Body of pancreas (tissue), 4 donors: ENCODE measurements at places on chromosomes 11 and 22.

DNA sequence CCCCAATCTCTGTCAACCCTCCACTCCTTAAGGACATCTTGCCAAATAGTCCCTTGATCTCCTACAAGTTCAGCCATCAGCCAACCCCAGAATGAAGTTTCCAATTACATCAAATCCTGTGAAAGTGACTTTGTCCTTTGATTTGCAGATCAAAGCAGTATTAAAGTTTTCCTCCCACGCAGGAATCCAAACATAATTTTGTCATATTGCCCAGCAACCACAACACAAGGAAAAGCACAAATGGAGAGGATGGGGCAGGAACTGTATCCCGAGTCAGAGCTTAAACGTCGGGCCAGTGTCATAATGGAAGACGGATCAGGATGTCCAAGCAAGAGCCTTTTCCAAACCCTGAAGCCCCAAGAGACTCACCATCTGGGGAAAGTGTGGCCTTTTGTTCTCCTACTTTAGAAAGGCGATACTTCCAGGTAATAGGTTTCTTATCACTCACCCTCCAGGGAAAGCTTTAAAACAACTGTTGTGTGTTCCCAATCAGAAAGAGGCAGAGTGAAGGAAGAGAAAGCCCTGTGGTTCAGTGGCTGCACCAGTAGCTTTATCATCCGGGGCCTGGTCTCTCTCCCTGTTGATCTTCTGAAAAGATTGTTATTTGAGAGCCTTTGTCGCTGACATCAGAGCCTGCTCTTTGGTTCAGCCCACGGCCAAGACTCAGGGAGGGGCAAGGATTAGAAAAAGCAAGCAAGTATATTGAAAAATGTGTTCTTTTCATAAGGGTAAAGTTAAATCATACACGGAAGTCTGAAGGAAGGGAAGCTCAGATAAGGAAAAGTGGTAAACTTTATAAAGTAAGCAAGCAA lies 41.7 kb downstream of the EXPH5 start:
- no peak for DNase-seq

DNA sequence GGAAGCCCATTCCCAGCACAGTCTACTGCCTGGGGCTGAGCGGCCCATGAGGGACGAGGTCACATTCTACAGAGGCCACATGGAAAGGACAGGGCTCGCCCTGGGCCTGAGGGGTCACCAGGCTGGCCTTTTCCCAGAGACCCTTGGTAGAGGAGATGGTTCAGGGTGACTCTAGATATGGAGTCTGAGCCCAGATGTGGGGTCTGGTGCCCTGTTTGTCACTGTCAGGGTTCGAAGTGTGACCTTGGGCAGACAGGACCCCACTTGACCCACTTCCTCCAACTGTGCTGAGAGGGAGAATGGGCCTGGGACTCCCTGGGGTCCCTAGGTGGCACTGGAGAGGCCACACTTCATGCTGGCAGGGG lies 81.0 kb downstream of the MYEOV start:
- DNase-seq, result no peak

GRCh38 chr11:128882451-128882850 lies 8.7 kb upstream of the KCNJ5 start:
- peak; percentile 73 for DNase-seq

- peak; percentile 25 for DNase-seq
These were observed 998 bp downstream of the BAIAP2L2 start for GRCh38 chr22:38109371-38110001.

- no peak for DNase-seq
These were observed 7.4 kb upstream of the SOX6 start for GRCh38 chr11:16363706-16364105.

DNA sequence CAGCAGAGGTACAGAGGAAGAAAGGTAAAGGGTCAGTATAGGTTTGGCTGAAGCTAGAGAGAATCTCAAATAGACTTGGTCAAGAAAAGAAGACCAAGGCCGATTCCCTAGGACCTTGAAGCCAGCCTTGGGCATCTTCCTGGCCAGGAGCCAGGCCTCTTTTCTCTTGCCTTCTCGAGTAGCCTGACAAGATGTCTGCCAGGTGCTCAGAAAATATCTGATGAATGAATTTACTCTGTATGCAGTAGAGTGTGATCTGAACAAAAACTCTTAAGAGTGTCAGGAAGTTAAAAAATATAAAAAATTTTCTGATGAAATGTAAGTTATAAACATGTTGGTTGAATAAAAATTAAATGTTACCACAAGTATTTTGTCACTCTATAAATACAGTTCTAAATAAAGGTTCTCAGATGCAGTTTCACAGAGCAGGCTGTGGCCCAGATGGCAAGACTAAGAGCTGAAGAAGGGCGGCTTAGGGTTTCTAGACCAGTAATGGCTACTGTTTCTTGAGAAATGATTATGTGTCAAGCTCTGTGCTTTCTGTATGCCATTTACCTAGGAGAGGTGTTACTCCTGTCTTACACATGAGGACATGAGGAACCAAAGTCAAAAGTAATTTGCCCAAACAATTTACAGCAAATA lies 98.1 kb downstream of the ATXN10 start:
- DNase-seq, result no peak

- peak; percentile 84 for DNase-seq
These were observed 32.1 kb upstream of the DGKZ start for GRCh38 chr11:46315033-46315738.

- DNase-seq, result no peak
These were observed 12.3 kb downstream of the AMOTL1 start for GRCh38 chr11:94780432-94780831.

GRCh38 chr11:62370743-62371440 lies 33.6 kb downstream of the ASRGL1 start:
- peak; percentile 25 for DNase-seq

DNA sequence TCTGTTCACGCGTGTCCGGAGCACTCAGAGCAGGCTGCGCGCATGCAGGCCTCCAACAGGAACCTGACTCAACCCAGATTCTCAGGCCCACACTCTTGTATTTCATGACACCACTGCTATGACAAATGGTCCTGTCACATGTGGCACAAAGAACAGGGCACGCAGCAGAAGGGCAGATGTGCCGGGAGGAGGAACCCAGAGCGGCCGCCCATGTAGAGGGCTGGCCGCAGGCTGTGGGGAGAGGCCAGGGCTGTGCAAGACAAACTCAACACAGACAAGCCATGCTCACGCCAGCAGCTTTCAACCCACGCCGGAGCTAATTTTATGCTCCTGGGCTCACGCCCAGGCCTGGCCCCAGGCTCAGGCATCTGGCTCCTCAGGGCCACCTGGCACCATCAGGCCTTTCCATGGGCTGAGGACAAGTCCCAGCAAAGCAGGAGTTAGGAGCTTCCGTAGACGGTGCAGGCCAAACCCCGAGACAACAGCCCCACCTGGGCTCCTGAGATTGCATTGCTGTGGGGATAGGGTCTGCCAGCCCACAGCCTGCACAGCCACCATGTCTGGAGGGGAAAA lies 40.0 kb downstream of the DUSP8 start:
- no peak for DNase-seq

- no peak for DNase-seq
These were observed 92.9 kb downstream of the DHCR7 start for GRCh38 chr11:71355281-71355680.

DNA sequence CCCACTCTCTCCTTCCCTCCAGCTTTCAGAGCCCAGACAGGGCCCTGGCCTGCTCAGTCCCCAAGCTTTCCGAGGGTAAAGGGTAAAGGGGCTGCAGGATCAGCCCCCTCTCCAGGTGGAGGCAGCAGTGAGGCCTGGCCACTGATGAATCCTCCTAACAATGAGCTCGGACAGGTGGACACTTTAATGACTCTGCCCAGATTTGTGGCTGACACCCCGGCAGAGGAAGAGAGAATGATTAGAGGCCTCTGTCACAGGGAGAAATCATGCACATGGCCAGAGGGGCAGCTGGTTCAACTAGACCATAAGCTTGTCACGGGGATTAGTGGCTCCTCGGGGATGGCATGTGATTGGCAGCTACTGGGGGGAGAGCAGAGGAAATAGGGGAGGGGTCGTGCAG lies 587.5 kb upstream of the B3GAT1 start:
- DNase-seq, result no peak

- no peak for DNase-seq
These were observed 37.0 kb downstream of the GAB2 start for GRCh38 chr11:78380615-78381051.

GRCh38 chr11:101511065-101511464 lies 72.7 kb downstream of the TRPC6 start:
- no peak for DNase-seq

- no peak for DNase-seq
These were observed 102.1 kb upstream of the FAT3 start for GRCh38 chr11:92122561-92122960.

DNA sequence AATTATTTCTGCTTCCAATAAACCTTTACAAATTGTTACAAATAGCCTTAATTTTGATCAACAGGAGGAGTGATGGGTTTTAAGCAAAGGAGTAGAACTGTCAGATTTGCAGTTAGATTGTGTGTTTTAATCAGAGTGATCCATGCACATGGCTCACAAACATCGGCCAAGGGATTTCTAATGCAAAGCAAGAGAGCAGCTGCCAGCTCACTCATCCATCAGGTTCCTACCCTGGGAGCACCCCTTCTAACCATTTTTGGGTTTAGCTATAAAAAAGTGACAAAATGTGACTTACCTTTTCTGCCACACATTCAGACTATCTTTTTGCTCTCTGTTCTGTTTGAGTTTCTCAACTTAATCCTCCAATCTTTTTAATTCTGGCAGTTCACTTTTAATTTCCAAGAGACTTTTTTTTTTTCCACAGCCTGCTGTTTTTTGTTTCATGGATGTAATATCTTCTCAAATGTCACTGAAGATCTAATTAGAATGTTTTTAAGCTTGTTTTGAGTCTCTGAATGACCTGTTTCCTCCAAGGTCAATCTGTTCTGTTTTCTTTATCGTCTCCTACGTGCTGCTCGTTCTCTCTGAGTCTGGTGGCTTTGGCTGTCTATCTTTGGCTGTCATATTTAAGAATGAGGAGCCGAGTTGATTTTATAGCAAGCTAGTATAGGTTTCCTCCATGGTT lies 6.0 kb downstream of the IZUMO1R start:
- no peak for DNase-seq

DNA sequence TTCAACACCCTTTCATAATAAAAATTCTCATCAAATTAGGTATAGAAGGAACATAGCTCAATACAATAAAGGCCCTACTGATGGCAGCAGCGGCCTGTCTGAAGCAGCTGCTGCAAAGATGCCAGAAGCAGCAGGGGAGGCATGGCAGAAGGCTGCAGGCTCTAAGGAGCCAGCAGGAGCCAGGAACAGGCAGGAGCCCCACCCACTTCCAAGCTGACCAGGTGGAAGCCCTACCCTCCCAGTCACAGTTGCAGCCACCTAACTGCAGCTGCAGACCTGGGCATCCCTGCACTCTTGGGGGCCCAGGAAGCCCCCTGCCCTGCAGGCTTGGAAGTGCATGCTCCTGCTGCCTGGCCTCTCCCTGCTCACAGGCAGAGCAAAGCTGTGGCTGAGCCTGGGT lies 18.2 kb upstream of the OR6A2 start:
- no peak for DNase-seq

GRCh38 chr22:26450453-26451185 lies 21.6 kb downstream of the ASPHD2 start:
- no peak for DNase-seq

DNA sequence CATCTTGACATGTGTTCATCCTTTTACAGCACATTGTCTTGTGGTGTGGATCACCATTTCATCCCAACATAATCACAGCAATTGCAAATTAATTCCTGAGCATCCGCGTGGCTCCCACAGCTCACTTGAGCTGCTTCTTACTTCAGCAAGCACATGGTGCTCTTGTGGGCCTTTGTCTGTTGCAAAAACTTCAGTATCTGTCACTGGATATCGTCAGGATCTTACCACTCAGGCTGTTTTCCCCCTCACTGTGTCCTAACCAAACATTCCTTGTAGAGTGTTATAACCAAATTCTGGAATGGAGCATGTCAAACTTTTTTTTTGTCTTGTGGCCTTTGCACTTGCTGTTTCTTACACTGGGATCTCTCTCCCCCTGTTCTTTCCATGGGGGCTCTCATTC lies 683.1 kb upstream of the ARHGAP42 start:
- DNase-seq, result peak; percentile 4

GRCh38 chr11:24624432-24624831 lies 127.6 kb downstream of the LUZP2 start:
- no peak for DNase-seq

- peak; percentile 35 for DNase-seq
These were observed 58.9 kb upstream of the THY1 start for GRCh38 chr11:119481667-119482400.

DNA sequence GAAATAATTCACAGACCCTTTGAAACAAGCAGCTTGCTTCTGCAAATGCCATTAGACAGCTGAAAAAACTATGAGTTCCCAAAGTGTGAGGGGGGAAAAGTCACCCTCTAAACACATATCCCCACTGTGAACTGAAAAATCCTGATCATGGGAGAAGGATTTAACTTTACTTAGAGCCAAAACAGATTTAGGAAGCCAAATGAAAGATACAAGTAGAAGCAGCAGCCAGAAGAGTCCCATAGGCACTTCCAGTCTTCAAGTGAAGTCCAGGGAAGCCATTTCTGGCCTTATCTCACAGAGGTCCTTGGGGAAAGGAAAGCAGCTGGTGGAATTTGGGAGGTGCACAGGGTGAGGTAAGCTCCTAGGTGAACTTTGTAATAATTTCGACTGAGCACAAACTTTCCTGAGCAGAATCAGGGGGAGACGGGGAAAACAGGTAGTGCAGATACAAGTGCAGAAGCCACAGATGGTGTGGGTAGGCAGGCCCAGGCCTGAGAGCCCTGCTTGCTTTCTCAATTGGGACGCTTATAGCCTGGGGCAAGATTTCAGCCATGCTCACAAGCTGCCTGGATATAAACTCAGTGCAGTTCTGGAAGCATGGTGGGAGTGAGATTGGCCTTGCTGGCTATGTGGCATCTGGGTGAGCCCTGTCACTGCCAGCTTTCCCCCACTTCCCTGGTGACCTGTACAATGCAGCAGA lies 44.8 kb downstream of the GAS2 start:
- peak; percentile 10 for DNase-seq

- DNase-seq, result no peak
These were observed 31.7 kb upstream of the NAV2 start for GRCh38 chr11:19680829-19681368.

GRCh38 chr11:120391292-120391691 lies 55.1 kb downstream of the ARHGEF12 start:
- DNase-seq, result no peak

GRCh38 chr11:112453601-112454577 lies 193.2 kb upstream of the PLET1 start:
- DNase-seq, result peak; percentile 24

DNA sequence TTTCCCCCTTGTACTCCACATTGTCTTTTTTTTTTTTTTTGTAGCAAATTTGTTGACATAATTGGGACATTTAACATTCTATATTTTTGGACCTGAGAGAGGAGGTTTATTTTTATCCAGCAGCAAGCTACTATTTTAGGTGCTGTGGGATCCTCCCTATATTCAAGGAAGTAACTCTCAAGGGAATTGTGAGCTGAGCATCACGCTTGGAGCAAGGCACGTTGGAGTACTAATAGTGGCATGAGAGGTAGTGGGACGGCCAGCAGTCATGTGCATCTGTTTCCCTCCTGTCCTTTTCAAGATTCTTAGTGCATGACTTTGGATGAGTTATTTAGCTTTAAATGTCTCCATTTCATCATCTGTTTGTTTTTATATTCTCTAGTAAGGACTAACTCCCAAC lies 52.3 kb downstream of the EXT2 start:
- no peak for DNase-seq

GRCh38 chr11:60919320-60919719 lies 4.9 kb upstream of the TMEM132A start:
- DNase-seq, result no peak
